Testis (tissue), 5 donors: ENCODE measurements at places on chromosomes 6 and 20. TPM values are rescaled to one million over a fixed set of nuclear protein-coding genes. Genes with fewer than 3 reads are reported as not detected.
A peak's percentile ranks its signal among the peaks of the same experiment; 100 is the strongest.

DNA sequence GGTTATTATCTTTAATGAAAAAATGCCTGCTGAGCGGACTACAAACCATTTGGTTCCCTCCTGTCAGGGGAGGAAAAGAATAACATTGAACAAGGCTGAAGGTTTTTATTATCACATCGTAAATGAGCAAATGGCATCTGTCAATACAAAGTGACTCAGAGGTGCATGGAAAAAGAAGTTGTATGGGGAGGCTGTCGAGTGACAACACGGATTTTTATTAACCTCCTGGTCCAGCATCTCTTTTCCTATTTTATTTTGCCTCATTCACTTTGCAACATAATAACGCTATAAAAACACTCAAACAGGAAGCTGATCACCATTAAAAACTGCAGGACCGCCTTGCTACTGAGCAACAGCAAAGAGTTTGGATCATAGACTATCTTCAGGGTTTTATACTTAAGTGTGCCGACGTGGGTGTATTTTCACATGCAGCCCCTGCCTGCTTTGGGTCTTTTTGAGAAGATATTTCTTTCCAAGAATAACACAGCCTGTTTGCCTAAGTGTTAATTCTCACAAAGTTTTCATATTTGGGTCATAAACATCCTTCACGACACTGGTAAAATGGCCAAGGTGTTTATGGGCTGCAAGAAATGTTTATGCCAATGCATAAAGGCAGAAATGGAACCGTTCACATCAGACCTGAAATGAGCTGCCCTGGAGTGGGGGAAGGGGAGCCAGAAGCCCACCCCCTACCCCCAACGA lies 132.1 kb upstream of the SALL4 start:
- DNase-seq = no peak

GRCh38 chr6:13872681-13873080 lies 52.1 kb upstream of the RNF182 start:
- DNase-seq = no peak

GRCh38 chr6:123804014-123804786 lies 535 bp downstream of the NKAIN2 start:
- DNase-seq = peak; percentile 76

GRCh38 chr20:64116541-64117431 lies 9.4 kb upstream of the NPBWR2 start:
- DNase-seq = peak; percentile 12

The VWA7 gene
- 3.1 TPM for total RNA-seq

GRCh38 chr6:20252311-20252710 lies 40.0 kb upstream of the MBOAT1 start:
- DNase-seq = no peak

DNA sequence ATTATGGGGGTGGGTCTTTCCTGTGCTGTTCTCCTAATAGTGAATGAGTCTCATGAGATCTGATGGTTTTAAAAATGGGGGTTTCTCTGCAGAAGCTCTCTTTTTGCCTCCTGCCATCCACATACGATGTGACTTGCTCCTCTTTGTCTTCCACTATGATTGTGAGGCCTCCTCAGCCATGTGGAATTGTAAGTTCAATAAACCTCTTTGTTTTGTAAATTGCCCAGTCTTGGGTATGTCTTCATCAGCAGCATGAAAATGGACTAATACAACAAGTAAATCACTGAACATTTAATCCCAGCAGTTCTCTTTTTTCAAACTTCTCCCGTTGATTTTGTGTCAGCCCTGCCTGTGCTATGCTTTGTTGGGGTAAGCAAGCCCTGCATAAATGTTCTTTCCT lies 95.2 kb downstream of the FAM217A start:
- DNase-seq = no peak

GRCh38 chr6:156231026-156231765 lies 546.0 kb upstream of the ARID1B start:
- no peak for DNase-seq

The GPR63 gene
- total RNA-seq = 6.3 TPM

DNA sequence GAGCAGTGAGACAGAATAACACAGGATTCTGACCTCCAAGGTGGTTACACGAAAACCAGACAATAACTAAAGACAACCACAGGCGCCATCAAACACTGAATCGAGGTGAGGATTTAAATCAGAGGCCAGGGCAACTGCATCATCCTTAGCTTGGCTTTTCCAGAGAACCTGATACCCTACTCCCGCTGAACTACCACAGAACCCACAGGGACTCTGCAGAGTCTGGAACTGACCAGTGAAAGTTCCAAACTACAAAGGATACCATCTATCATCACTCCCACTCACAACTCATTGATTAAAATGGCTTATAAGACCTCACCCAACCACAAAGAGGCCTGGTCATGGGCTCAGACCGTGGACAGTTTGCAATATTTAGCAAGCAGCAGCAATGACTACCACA lies 85.0 kb downstream of the BFSP1 start:
- DNase-seq = no peak

DNA sequence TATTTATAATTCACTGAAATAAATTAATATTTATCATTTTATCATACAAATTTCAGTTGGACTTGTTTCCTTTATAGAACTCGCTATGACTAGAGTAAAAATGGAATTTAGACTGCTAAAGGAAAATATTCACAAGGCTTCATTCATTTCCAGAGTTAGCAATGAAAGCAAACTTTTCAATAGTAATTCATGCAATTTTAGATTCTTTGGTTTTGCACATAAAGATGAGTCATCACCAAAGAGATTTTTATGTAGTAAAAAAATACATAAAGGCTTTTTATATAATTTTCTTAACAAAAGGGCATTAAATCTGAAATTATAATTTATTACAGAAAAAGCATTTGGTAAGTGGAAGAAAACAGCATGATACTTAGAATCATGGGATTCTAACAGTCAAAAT lies 37.2 kb upstream of the STXBP5 start:
- no peak for DNase-seq

- DNase-seq = no peak
These were observed 26.4 kb downstream of the ANKRD60 start for GRCh38 chr20:58202044-58202443.

GRCh38 chr20:23995905-23996666 lies 7.5 kb upstream of the GGTLC1 start:
- DNase-seq = peak; percentile 66

GRCh38 chr20:48766205-48766604 lies 61.6 kb downstream of the PREX1 start:
- no peak for DNase-seq

DNA sequence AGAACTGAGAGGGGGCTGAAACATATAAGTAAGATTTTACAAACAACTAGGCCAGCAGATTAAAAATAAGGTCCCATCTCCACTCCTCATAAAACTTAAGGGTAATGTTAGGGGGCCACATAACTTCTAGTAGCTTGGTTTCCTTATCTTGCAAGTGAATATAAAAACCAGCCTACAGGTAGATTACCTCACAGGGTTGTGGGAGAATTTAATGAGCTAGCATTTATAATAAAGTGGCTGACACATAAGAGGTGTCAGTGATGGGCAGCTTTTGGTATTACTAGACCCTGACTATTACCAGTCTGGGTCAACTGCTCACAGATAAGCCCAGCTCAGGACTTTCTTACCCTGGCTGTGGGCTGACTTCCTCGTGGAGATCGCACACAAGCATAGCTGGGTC lies 9.2 kb upstream of the PPP1R14C start:
- DNase-seq = no peak

The SIRPB2 gene
- 3.3 TPM for total RNA-seq

DNA sequence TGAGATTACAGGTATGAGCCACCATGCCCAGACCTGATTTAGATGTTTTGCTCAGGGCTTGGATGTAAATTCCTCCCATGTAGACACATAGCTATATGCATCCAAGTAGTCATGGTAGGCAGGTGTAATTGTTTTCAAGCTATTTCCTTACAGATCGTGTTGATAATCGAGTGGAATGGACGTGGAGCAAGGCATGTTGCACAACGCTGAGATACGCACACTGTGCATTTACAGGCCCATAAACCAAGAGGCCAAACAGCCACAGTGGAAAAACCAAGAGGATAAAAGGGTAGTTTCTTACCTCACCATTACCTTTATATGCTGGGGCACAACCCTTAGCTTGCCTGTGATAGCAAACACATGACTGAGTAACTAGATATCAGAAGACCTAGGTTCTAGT lies 51.0 kb upstream of the ADGRF1 start:
- DNase-seq = no peak

DNA sequence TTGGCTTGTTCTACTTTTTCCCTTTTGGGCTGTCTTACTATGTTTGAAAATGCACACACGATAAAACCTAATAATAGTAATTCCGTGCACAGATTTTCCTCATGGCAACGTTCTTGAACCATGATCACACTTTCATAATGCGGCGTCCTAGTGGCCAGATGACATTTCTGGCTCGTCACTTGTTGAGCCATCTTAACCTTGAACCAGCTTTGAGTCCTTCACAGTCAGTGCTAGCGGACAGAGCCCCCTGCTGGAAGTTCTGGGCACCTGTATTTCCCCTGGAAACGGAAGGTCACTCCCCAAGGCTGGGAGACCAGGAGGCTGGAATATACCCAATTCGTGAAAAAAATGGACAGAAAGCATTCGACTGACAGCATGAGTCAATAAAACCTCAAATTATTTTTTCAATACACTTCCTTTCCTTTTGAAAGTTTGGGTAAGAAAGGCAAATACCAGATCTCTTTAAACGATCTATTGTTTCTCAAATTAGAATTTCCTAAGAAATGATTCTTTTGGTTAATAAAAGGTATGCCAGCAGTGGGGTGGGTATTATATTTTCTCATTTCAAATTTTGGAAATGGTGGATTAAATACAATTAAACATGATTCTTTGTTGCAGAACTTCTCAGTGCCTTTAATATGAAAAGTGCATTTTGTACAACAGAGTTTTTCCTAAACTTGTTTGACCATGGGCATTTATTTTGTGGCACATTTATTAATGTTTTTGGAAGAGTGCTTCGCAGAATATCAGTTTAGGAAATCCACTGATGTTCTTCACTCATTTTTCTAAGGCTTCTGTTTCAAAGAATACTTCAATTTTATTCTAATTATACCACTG lies 542.3 kb downstream of the QKI start:
- peak; percentile 86 for DNase-seq

The APOM gene
- 9.8 TPM for total RNA-seq

The LY6G5C gene
- 18.3 TPM for total RNA-seq

DNA sequence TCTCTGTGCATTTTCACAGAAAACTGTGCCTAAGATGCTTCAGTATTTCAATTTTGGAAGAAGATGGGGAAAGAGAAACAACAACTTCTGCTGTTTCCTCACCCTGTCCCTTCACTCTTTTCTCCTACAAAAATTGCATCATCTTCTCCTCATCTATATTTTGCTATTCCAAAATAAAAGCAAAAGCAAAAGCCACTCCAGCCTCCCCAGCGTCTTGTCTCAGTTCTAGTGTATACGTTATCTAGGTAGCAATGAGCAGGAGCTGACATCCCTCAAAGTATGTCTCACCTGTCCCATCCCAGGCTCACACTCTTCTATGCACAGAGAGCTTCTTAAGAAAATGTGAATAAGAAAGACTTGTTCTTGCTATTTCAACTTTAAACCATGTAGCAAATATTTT lies 163.8 kb upstream of the TAB2 start:
- DNase-seq = no peak

DNA sequence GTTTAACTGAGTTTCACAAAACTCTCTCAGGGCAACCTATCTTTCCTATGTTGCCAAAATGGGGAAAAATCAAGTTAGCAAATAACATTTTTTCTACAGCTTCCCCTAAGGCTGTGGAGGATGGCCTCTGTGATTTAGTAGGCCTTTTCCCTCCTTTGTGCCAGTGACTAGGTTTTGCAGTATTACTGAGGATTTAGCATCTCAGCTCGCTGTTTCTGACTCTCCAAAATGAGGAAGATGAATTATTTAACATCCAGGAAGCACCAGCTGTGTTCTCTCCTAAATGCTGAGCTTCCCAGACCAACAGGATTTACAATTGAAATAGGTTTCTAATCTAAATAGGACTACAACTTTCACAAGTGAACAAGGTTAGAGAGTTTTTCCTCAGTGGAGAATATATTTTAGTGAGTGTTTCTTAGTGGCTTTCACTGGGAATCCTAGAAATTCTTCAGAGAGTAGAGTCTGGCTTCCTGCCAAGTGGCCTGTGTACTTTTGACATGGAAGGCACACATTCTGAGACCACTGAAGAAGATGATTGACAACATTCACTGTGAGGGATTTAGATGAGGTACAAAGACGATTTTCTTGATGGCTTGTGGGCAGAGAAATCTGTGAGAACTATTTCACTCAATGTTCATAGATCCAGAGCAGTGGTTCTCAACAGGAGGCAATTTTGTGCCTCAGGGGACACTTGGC lies 62.4 kb downstream of the PTCHD4 start:
- no peak for DNase-seq

DNA sequence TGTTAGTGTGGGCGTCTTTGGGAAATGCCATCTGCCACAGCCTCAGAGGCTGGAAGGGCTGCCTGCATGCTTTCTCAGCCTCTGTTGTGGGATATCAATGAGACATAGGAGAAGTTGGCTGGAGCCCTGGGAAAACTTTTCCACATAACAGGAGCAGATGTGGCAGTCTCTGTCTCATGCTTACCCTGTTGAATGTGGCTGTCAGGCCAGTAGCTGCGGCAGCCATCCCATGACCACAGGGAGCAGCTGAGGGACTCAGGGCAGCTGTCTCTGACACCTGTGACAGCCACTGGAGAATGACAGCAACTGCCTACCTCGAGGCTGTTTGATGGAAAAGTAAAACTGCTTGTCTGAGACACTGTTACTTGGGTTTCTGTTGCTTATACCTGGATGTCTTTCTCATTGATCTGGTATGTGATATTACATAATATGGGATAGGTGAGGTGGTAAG lies 64.4 kb downstream of the TULP4 start:
- DNase-seq = no peak

GRCh38 chr20:3340443-3340842 lies 67.0 kb downstream of the DNAAF9 start:
- peak; percentile 80 for DNase-seq

GRCh38 chr6:87436435-87436834 lies 28.7 kb downstream of the CFAP206 start:
- peak; percentile 70 for DNase-seq

DNA sequence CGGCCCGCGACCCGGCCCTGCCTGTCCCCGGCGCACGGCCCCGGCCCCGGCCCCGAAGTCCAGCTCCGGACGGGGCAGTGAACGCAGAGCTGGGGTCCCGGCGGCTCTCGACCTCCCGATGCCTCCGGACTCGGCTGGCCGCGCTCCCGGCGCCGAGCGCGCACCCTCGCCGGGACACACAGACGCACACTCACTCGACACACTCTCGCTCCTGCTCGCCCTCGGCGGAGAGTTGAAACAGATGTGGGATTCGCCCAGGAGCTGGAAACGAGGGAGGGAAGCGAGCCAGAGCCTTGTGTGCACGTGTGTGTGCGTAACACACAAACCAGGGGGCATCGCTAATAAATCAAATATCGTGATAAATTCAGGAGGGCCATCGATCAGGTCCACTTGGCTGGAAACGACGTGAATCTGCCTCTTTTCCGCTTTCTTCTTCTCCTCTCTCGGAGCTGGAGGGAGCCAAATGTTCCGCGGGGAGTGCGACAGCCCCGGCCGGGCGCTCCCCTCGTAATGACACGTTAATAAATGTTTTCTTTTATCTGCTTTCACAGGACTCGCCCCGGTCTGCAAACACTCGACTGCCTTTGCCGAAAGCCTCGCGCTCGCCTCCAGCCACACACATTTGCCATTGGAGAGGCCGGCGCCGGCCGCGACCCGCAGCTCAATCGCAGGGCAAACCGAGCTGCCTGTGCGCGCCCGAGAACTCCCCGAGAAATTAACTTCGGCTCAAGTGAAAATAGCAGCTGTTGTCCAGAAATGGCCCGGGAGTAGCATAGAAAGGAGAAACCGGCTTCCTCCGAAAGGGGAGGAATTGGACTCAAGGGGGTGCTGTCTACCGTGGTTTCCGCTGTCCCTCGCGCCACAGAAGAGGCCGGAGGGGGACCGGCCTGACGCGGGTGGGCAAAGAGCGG lies 828 bp upstream of the SULF2 start:
- peak; percentile 87 for DNase-seq

The MYLK4 gene
- 1.5 TPM for total RNA-seq

GRCh38 chr6:156905801-156906200 lies 128.6 kb downstream of the ARID1B start:
- no peak for DNase-seq
